ENCODE measurements at places on chromosomes 5 and 9.

- no peak for DNase-seq
Measured at GRCh38 chr5:51881901-51882300, 498.7 kb downstream of the ISL1 start.

DNA sequence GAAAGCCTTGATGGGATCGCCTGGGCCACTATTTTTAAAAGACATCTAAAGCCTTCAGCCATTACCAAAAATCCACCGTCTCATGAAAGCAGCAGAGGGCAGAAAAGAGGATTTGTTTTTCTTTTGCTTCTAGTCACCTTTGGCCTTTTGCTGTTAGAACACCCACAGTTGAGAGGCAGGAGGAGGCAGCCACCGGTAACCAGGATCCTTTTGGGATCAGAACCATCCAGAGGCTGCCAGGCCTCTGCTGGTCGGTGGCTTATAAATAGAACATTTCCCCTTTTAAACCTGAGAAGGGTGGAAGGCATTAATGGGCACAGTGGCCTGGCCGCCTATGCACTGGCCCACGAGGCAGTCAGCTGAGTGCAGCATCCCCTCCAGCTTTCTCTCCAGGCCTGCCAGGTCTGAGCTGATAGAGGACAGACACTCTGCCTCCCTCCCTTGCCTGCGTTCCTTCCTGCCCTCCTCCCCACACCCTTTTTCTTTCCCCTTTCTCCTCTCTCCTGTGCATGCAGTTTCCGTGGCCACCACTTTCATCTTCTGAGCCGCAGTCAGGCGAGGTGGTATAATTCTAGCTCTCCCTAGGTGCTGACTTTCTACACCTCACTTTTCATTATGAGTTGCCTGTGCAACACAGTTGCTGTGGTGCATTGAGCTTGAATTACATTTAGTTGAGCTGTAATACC is 253.4 kb downstream of the ARHGAP26 start:
- DNase-seq, result no peak

- no peak for DNase-seq
Measured at GRCh38 chr9:86486891-86487837, 133.0 kb upstream of the TUT7 start.

DNA sequence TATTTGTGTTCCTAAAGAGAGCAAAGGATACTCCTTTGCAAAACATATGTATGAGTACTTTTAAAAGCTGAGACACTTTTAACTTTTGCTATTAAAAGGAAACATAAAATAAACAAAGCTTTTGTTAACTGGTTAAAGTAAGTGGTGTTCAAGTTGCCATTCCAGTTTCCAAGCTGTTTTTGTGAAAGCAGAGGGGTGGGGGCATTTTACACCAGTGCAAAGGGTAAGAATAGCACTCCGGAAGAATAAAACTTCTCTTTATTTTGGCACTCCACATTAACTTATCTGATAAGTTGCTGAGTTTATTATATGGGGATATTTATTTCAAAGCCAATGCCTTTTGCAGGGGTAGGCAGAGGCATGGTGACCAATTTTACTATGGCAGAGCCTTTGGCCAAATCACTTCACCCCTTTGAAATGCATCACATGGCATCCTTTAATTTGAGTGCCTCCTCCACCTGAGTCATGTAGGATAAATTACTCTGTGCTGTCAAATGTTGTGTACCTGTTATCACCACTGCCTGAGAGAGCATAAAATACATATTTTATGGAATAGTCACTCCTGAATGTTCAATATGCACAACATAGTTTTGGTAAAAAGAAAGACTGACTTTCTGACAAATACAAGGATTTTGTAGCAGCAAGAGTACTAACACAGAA is 62.9 kb downstream of the MLLT3 start:
- no peak for DNase-seq

- no peak for DNase-seq
Measured at GRCh38 chr5:110377361-110377760, 349.1 kb downstream of the TMEM232 start.

GRCh38 chr5:17346811-17347210 is 129.4 kb downstream of the BASP1 start:
- no peak for DNase-seq

- DNase-seq, result no peak
Measured at GRCh38 chr9:95075700-95076099, 241.8 kb downstream of the FANCC start.

- DNase-seq, result no peak
Measured at GRCh38 chr5:51201024-51201423, 182.2 kb upstream of the ISL1 start.

DNA sequence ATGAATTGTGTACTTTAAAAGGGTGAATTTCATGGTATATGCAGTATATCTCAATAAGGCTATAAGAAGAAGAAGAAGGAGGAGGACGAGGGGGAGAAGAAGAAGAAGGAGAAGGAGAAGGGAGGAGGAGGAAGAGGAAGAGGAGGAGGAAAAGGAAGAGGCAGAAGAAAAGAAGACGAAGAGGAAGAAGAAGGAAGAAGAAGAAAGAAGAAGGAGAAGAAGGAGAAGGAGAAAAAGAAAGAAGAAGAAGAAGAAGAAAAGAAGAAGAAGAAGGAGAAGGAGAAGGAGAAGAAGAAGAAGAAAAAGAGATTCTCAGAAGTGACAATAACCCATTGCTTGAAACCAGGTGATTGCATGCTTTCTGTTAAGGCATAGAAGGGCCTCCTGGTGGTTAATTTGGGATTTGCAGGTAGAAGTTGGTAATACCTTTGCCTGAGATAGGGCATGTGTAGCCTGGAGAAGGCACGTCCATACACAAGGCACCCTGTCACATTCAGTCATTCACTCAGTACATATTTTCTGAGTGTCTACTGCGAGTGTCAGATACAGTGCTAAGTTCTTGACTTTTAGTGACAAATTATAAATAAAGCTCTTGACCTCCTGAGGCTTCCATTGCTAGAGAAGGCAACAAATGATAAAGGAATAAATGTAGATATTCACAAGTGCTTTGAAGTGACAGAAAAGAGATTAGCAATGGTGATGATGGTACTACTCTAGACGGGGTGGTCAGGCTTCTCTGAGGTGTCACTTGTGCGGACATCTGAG is 231.3 kb downstream of the NPR3 start:
- DNase-seq, result no peak

GRCh38 chr5:146273109-146273508 is 65.5 kb upstream of the POU4F3 start:
- no peak for DNase-seq

- DNase-seq, result no peak
Measured at GRCh38 chr5:174692982-174693422, 31.4 kb upstream of the MSX2 start.

- no peak for DNase-seq
Measured at GRCh38 chr5:74919487-74919886, 53.3 kb upstream of the FAM169A start.

DNA sequence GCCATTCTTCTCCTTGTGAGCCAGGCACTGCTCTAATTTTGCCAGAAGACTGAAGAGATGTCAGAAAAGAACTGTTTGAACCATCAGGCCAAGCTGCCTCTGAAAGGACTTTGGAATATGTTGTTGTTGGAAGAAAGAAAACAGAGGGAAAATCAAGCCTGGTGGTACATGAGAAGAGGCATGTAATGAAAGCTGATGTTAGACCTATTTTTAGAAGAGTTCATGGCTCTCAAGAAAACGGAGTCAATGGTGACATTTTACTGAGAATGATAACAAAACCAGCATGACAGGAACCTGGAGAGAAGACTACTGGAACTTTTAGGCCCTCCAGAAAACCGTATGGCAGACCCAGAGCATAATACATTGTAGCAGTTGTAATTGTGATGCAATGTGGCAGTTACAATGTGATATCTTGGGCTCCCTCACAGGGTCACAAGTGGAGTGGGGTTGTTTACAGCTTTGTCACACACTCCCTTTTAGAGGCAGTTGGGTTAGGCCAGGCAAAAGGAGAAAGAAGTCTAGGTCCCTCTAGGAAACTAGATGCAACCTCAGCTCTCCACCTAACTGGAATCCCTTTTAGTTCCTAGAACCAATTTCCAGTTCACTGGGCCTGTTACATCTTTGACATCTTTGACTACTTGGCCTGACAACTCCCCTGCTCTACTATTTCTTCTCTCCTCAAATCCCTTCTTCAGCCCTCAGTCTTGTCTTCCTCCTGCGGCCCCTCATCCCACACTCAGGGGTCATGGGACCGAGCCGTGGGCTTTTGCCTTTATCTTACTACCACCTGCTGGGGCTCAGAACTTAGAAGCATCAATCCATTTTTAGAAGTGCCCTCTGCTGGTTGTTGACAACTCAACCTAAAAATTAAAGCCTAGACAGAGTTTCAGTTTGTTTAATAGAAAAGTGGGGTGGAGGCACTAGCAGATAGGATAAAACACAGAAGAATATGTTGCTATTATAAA is 61.2 kb upstream of the JAK2 start:
- DNase-seq, result no peak

DNA sequence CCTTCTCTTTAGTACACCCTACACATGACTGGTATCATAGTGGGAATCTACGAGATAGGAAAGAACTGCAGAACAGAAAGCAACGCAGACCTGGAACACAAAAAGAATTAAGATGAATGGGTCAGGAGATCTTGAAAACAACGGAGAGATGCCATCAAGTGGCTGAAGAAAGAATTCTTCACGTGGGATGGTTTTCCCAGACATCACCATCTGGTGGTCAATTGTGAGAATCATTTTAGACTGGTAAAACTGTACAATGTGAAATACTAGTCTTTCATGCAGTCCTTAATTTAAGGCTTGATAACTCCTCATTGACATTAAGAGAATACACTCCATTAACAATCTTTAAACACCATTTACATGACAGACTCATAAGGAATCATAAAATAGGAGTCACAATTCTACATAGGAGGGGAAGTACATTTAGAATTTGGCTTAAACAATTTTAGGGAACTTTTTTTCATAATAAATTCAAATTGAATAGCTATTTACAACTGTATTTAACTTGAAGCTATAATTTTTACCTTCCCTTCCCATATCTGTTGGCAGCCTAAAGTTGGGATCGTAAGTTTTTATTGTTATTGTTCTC is 128.4 kb upstream of the TRPM3 start:
- DNase-seq, result peak; percentile 71

GRCh38 chr5:177507596-177508220 is 1.9 kb downstream of the DOK3 start:
- DNase-seq, result no peak

DNA sequence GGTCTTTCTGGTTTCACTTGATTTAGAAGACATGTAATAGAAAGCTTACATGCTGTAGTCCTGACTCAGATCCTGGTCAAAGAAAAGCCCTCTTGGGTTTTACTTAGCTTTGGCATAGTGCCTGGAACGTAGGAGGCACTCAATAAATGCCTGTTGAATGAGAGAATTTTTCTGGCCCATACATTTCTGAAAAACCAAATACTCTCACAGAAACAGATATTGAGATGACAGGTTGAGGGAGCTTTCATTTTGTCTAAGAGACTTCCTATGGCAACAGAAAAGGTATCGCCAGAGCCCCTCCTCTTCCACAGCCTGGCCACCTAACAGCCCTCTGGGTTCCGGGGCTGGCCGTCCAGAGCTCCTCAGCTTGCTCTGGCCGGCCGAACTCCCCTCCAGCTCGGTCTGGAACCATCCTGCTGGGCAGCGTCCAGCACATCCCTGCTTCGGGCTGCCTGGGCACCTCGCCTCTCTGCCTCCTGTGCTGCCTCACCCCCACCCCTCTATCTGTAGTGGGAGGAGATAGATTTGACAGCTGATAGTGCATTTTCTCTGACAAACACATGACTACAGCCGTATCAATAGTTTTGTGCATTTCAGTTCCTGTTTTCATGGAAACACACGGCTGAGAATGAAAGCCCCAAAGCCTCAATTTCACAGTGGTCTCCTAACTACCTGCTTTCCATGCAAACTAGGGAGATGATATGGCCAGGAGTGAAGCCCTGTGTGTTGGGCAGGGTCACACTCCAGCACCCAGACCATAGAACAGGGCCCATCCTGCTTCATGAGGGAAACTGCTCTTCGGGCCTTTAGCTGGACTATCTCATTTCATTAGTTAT is 1.1 kb downstream of the IL4 start:
- no peak for DNase-seq

DNA sequence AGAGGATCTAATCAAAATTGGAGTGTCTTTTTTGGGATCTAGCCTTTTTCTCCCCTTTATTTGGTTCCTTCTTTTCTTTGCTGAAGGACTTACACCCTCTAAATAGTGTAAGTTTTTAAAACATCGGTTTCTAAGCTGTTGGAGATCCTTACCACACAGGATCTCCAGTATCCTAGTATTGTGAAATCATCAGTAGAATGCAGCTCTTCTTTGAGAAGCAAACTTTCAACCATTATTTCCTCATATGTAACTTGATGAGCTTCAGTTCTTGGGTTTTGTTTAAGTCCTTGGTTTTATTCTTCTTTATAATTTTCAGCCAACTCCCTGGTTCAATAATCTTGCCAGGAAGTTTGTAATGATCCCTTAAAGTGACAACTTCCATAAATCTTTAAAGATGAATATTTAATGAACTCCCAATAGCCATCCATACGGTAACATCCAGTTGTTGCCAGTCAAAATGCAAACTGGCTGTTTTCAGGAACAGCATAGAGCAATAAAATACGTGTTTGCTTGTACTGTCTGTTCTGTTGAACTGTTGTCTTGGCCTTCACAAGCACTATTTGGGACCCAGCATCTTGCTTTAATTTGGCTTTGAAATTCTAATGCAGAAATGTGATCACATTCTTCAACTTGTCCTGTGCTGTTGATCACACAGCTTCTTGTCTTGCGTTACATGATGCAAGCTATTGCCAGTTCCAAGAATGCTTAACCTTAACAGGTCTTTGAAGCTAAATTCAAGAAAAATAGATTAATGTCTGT is 34.8 kb upstream of the TTC23L start:
- DNase-seq, result no peak

DNA sequence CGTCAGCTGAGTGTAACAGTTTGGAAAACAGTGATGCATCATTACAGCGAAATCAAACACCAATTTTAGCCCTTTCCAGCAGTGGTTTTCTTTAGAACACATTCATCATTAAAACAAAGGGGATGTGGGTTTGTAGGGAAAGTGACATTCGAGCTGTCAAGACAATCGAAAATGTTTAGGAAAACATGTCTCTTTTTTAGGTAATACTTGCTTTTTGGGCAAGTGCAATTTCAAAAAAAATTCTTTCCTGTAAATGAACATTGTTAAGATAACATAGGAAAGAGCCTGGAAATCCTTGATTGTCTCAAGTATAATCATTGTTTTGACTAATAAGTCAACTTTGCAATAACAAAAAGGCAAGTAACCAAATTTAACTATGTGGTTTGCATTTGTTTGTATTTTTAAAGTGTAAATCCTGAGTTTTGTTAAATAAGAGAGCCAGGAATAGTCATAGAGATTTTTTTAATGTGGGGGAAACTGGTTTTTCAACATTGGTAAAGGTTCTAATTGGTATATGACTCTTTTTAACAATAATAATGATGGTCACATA is 182.5 kb downstream of the TTLL11 start:
- no peak for DNase-seq

GRCh38 chr9:80867731-80868130 is 821.6 kb downstream of the TLE1 start:
- DNase-seq, result no peak

All from NCI-H1417 treated with DMSO at 0.1 percent for 48 hours (cell line).